CMK (cell line): ENCODE measurements at places on chromosomes 13 and 19.

- DNase-seq: no peak
Measured at GRCh38 chr13:110525328-110526319, 35.9 kb downstream of the RAB20 start.

GRCh38 chr13:111880185-111880584, 186.8 kb upstream of the SOX1 start:
- DNase-seq: no peak

DNA sequence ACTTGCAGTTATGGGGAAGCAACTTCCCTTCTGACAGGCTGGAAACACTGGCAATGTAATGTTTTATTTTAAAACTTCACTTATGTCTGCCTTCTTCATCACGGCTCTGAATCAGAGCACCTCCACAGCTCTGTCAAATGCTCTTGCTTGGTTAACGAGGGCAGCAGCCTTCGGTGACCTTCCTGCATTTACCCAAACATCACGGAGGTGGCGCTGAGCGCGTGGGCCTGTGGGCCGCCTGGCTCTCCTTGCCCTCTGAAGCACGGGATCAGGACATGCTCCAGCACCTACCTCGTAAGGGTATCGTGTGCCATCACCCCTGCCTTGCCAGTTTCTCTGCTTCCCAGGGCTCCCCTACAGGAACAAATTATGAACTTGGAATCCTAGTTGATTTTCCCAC, 310.0 kb downstream of the TEX29 start:
- DNase-seq: no peak

- no peak for DNase-seq
Measured at GRCh38 chr19:55175117-55175867, 4.8 kb downstream of the SYT5 start.

DNA sequence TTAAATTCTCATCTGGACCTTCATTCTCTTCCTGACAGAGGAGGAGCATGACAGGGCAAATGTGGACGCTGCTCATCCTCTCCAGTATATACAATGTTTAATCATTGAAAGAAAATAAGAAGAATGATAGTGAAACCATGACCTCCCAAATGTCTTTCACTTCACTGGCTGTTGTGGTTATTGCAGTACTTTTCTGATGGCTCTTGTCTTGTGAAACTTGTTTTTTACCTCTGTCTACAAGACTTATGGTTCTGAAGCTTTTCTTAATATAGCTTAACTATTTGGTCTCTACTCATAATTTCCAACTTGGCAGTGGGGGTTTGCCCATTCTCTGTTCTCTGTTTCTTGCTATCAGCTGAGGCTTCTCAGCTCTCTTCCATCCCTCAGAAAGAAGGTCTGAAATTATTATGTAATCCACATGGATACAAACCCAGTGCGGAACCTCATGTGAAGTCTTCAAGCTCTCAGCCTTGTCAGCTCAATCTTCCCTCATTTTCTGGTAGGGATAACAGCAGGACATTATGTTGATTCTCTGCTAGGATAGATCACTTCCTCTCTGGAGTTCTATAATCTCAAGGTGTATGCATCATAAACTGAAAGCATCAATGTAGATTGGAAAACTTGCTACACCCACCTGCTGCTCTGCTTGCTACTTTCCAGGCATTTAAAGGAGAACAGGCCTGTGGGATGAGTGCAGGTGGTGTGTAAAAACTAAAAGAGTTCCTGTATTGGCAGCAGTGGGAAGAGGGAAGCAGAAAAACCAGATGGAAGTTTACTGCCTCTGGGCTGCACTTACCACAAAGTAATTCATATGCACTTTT, 250.3 kb upstream of the HTR2A start:
- DNase-seq: no peak

- no peak for DNase-seq
Measured at GRCh38 chr19:11478167-11479089, 2.4 kb downstream of the ELAVL3 start.

GRCh38 chr13:93511011-93511410, 284.4 kb downstream of the GPC6 start:
- no peak for DNase-seq

GRCh38 chr19:2246801-2247361, 2.2 kb upstream of the AMH start:
- DNase-seq: no peak

- no peak for DNase-seq
Measured at GRCh38 chr13:97003071-97003470, 8.8 kb upstream of the OXGR1 start.
